ENCODE measurements at places on chromosomes 6 and 20.

GRCh38 chr6:128757961-128758360, 125.0 kb upstream of the LAMA2 start:
- DNase-seq, result no peak

DNA sequence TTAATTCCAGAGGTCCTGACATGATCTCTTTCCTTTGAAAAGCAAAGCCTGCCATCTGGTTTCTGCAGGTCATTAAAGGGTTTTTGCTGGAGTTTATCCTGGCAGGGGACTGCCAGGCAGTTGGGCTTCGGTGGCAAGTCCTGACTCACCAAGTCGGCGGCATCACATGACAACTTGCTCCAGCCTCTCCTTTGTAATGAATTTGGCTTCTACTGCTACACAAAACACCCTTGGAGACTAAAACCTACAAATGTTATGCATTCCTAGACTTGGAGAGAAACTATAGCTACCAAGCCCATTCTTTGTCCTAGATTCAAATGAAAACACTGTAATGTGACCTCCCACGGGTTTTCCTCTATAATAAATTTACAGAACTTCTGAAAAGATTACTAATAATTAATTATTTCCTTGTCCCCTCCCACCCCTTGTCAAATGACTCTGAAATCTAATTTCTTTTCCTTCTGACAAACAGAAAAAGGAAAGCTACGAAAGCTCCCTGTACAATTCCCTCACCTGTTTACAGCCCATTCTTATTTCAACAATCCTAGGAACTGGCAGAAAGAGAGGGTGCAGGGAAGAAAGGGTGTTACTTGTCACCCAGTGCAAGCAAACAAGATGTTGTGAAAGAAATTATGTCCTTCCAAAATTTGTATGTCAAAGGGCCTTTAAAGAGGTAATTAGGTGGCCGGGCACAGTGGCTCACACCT, 62.9 kb downstream of the QRSL1 start:
- DNase-seq, result no peak

DNA sequence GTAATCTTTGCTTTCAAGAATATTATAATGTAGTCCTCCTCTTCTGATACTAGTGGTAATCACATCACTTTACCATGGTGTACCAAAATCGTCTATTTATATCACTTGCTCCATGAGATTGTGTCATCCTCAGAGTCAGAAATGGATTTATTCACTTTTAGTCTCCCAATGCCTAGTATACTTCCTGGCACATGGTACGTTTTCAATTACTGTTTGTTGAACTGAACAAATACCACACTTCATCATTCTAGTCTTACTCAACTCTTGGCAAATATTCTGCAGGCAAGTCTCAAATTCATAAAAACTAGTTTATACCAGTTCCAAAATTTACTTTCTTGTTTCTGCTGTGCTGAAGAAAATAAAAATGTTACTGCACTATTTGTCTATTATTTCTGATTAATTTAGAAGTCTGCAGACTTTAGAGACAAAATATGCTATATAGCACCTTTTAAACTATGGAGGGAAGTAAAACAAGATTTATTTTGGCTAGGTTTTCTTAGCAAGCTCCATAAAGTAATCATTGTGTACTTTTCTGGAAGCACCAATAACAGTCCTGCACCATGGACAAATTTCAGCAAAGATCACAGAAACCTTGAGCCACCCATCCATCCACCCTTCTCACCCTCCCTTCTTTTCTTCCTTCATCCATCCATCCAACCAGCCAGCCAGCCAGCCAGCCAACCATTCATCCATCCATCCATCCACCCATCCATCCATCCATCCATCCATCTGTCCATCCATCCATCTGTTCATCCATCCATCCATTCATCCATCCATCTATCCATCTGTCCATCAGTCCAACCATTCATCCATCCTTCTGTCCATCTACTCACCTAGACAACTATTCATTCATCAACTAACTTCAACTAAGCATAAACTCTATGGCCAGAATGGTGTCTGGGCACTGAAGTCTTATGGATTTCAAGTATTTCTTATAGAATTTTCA, 102.1 kb upstream of the STMND1 start:
- DNase-seq, result no peak

GRCh38 chr6:133991096-133991593, 38.1 kb downstream of the TBPL1 start:
- DNase-seq, result no peak

- no peak for DNase-seq
These were observed 80.5 kb upstream of the SYNDIG1 start for GRCh38 chr20:24388828-24389380.

DNA sequence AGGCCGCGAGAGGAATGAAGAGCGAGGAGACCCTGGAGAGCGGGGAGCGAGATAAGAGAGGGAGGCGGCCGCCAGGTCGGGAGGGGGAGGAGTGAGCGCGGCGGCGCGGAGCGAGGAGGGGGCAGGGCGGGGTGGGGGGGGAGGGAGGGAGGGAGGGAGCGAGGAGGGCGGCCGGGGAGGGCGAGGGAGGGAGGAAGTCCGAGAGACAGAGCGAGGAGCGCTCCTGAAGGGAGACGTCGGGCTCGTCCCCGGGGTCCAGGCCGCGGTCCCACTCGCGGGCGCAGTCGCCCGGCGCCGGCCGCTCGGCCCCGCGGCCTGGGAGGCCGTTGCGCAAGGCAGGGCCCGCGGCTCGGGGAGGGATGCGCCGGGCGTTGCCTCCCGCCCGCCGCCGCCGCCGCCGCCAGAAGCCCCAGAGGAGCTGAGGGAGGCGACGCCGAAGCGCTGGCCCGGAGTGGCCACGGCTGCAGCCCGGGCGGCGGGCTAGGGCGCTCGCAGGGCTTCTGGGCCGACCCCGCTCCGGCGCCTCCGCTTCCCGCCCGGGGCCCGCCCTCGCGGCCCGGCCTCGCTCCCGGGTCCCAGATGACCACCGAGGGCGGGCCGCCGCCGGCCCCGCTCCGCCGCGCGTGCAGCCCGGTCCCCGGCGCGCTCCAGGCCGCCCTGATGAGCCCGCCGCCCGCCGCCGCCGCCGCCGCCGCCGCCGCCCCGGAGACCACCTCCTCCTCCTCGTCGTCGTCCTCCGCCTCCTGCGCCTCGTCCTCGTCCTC, at the start of gene FOXF2:
Gene FOXF2 (plus strand): TSS at position 208 of the 764 bp plus-strand sequence. CDS start 372 bp downstream, at position 580.
- DNase-seq, result no peak

GRCh38 chr6:51456282-51456681, 631.1 kb downstream of the PKHD1 start:
- no peak for DNase-seq

DNA sequence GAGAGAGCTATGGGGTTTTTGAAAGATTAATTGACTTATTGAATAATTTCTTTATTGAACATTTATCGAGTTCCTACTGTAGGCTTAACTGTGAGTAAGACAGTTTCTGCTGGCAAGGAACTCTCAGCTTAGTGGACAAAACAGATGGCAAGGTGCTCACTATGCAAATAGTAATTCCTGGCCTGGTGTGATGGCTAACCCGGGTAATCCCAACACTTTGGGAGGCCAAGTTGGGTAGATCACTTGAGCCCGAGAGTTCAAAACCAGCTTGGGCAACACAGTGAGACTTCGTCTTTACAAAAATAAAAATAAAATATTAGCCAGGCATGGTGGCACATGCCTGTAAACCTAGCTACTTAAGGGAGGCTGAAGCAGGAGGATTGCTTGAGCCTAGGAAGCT, 13.5 kb upstream of the TGM2 start:
- no peak for DNase-seq

DNA sequence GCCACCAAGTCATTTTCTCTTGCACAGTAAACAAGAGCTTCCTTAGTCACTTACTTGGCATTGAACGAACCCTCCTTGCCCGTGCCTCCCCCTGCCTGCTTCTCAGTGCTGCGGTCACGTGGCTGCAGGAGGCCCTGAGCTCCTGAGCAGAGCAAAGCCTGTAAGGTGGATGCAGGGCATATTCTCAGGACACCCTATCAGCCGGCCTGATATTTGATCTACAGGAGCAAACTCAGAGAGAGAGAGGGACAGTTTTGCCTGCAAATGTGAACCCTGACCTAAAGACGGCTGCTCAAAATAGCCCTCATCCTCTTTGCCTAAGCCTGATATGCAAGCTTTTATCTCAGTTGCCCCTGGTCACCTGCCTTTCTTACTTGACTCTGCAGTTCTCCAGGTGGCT, 93.0 kb upstream of the POPDC3 start:
- no peak for DNase-seq

GRCh38 chr6:158805698-158806377, 13.3 kb downstream of the EZR start:
- DNase-seq, result no peak

GRCh38 chr6:53378208-53378607, 29.5 kb upstream of the ELOVL5 start:
- no peak for DNase-seq

DNA sequence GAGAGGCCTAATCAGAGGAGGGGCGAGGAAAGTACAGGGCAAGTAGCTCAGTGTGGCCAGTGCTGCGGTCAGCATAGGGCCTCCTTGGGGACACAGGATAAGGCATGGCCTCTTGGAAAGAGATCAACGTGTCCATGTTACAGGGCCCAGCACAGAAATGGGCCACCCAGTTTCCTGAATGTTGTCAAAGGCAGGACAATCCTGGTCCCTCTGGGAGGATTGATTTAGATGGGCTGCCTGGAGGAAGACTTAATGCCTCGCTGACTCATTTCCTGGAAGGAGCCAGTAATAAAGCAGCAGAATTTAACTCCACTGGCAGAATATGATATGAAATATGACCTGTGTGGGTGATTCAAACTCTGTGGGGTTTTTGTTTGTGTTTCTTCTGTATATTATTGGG, 16.6 kb downstream of the DDO start:
- no peak for DNase-seq

GRCh38 chr6:5359417-5359816, 98.1 kb downstream of the FARS2 start:
- DNase-seq, result no peak

- no peak for DNase-seq
These were observed 101.8 kb upstream of the SIM1 start for GRCh38 chr6:100566563-100566962.

- no peak for DNase-seq
These were observed 39.5 kb upstream of the CHD6 start for GRCh38 chr20:41657655-41658054.

DNA sequence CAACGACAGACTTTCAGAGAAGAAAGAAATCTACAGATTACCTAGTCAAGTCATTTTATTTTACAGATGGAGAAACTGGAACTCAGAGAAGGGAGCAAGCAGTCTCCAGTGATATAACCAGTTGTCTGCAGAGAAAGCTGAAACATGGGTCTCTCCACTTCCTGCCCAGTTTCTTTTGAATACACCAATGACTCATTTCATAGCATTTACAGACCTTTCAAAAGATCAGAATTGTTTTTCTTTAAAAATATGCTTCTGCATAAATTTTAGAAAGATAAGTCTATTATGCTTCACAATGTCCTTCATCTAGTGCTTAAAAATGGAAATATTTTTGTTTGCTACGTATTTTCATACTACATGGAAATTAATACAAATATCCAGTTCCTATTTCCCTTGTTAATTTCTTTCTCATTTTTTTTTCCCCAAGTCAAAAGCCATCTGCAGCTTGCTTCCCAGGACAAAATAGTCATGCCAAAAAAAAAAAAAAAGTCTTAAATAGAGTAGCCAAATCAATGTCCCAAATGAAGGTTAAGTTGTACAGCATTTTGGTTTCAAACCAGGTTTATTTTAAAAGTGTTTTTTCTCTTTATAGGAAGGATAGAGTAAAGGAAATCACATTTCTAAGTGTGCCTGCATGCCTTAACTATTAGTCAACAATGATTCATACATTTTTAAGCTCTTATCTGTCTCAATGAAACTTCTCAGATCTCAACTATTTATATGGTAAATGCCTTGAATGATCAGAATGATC, 36.9 kb downstream of the ARHGAP18 start:
- DNase-seq, result no peak

- DNase-seq, result no peak
These were observed 3.9 kb upstream of the CCN5 start for GRCh38 chr20:44711237-44711636.

DNA sequence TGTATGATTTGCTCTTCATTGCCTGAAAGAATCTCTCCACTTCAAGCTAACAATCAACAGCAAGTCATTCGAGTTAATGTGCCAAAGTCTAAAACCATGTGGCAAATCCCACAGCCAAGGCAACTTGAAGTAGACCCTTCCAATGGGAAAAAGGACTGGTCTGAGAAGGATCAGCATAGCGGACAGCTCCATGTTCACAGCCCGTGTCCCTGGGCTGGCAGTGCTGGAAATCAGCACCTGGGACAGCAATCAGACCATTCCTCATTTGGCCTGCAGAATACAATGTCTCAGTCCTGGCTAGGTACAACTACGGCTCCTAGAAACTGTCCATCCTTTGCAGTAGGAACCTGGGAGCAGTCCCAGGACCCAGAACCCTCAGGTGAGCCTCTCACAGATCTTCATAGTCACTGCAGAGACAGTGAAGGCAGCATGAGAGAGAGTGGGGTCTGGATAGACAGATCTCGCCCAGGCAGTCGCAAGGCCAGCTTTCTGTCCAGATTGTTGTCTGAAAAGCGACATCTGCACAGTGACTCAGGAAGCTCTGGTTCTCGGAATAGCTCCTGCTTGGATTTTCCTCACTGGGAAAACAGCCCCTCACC, 1.1 kb downstream of the GJA10 start:
- no peak for DNase-seq

DNA sequence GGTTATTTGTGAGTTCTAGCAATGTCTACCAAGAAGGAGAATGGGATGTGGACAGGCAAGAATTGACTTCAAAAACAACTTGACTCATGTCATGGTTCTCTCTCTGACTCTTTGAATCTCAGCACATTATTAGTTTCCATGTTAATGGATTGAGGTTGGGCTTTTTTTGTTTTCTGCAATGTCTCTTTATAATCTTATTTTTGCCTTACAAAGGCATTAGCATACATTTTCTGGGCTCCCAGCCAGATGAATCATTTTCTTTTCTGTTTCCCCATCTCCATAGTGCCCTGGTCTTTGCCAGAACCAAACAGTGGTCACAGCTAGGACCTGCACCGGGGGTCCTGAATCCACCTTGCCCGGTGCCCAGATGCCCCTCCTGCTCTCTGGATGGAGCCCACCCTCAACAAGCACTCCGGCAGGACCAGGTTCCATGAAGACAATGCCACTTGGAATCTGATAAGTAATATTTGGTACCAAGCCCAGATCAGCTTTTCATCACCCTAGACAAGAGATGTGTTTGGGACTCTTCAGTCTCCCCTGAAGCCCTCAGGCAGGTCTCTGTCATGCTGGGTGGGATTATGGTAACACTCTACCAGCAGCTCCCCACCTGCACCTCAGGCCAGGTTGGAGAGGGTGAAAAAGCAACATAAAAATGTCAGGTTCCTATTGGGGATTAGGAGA, 266.7 kb upstream of the SULF2 start:
- no peak for DNase-seq

Data from nucleus accumbens (tissue), 56 donors.